ENCODE measurements at places on chromosomes 2 and 18.
A peak's percentile ranks its signal among the peaks of the same experiment; 100 is the strongest.

DNA sequence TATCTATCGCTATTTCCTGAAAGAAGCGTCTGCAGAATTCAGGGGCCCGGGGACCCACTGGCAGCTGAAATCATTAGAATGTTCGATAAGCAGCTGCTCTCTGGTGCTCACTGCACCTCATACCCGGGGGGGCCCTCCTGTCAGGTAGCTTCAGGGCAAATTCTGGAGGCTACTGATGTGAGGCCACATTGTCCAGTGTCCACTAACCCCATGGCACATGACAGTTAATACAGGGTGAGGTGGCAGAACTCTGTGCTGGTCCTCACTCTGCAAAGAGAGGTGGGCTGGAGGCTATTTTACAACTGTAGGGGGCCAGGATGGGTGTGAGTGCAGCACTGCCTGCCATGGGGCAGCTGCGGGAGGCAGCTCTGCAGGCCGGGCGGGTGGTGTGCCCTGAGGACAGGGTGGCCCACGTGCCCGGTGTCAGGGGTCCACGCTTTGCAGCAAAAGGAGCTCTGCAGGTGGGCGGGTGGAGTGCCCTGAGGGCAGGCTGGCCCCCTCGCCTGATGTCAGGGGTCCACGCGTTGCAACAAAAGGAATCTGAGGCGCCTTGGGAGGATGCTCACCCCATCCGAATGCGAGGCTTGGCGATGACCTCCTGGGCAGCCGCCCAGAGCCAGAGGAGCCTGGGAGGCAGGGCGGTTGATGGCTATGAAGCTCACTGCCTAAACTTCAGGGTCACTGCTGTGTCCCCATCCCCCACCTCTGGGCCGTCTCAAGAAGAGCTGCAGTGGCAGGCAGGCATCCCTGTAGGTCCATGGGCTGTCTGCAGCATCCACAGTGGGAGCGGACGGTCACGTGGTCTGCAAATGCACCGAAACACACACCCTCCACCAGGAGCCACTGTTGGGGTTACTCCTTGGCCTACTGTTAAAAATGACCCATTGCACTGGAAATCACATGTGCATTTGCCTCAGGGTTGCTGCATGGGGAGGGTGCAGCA is 207.0 kb upstream of the SALL3 start:
- no peak for DNase-seq

- DNase-seq, result no peak
Measured at GRCh38 chr2:44071454-44072046, 75.8 kb upstream of the LRPPRC start.

GRCh38 chr2:212505586-212505985 is 33.0 kb downstream of the ERBB4 start:
- no peak for DNase-seq

DNA sequence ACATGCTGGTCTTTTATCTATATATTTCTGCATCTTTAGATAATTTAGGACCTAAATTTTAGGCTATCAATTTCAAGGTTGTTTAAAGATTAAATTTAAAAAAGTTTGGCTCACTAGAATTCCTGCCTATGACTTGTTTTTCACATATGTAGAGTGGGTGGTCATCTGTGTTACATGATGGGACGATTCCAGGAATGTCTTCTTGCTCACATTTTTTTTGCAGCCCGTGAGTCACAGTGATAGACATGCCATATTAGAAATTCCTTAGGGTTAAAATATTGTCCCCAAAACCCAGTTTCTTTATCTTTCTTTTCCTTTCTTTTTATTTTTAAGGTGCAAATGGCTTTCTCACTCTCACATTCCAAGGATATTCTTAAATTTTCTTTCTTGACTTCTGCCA is 652.0 kb downstream of the PLCL1 start:
- DNase-seq, result no peak

GRCh38 chr2:155600296-155600695 is 732.2 kb downstream of the NR4A2 start:
- no peak for DNase-seq

DNA sequence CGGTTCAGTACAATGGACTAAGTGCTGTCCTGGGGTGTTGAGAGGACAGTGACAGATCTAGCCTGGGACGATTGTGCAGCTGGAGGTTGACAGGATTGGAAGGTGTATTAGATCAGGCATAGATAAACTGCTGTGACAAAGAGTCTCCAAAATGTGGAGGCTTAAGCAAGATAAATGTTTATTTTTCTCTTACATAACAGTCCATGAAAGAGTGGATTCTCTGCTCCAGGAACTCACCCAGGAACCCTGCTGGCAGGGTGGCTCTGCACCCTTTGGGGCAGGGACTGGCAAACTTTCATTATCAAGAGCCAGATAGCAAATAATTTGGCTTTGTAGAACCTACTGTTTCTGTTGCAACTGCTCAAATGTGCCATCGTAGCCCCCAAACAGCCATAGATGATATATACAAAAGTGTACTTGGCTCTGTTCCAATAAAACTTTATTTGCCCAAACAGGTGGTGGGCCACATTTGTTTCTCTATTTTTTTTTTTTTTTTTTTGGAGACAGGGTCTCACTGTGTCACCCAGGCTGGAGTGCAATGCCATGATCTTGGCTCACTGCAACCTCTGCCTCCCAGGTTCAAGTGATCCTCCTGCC is 9.7 kb downstream of the HRH4 start:
- no peak for DNase-seq

GRCh38 chr2:127598711-127599110 is 47.2 kb upstream of the GPR17 start:
- no peak for DNase-seq

- DNase-seq, result no peak
Measured at GRCh38 chr2:85697096-85697495, 2.9 kb downstream of the GNLY start.

- no peak for DNase-seq
Measured at GRCh38 chr2:202099515-202099914, 26.5 kb downstream of the KIAA2012 start.

GRCh38 chr2:240136013-240136670 is at the start of gene COPS9:
COPS9 (minus strand) TSS chr2:240136305; CDS start chr2:240136284, 21 bp downstream.
- peak; percentile 85 for DNase-seq

GRCh38 chr2:30208453-30208852 is 22.9 kb upstream of the LBH start:
- DNase-seq, result peak; percentile 4

GRCh38 chr2:207073801-207074678 is 91.7 kb downstream of the KLF7 start:
- peak; percentile 3 for DNase-seq

GRCh38 chr2:86490245-86490644 is 49.1 kb downstream of the KDM3A start:
- no peak for DNase-seq

- no peak for DNase-seq
Measured at GRCh38 chr18:37006742-37007141, 177.8 kb downstream of the KIAA1328 start.

GRCh38 chr18:39105104-39105503 is 1539.5 kb upstream of the CELF4 start:
- no peak for DNase-seq

DNA sequence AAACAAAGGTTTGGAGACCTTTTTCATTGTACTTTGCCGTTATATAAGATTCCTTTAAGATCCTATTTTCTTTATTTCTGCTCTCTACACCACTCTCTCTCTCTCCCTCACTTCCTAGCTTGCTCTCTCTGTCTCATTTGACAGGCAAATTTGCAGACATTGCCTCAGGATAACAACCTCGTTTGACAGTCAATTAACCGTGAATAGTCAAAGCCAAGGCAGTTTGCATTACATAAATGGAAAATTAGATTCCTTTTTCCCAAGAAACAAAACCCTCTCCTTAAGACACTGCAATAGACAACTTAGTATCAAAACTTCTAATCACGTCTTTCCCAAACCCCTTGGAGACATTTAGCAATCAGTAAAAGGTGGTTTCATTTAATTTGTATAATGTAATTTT is 7.4 kb downstream of the SKOR2 start:
- no peak for DNase-seq

- no peak for DNase-seq
Measured at GRCh38 chr2:74740741-74741431, 86.8 kb downstream of the SEMA4F start.

DNA sequence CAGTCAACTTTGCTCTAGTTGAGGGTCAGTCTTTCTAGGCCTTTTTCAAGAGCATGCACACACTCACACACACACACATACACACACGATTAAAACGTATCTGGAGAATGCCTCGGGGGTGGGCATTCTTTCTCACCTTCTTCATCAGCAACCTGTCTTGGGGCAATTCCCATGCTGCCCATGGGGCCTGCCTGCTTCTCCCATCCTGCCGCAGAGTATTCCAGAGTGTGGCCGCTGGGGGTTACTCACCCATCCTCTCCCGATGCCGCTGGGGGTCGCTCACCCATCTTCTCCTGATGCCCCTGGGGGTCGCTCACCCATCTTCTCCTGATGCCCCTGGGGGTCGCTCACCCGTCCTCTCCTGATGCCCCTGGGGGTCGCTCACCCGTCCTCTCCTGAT is 10.8 kb upstream of the ALLC start:
- no peak for DNase-seq

DNA sequence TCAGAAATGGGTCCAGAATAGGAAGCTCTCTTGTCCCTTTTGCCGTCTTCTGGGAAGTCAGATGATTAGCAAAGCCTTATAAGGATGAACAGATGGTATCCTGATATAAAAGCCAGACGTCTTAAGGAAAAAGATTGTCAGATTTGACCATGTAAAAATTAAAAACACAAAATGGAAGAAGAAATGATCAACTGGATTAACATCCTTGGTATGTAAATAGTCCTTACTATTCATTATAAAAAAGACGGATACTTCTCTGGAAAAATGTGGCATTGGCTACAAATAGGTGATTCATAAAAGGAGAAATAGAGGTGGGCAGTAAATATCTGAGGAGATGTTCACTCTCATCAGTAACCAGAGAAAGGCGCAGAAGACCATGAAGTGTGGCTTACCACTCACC is 33.7 kb upstream of the SCLY start:
- DNase-seq, result no peak

Data from stimulated activated naive CD4-positive, alpha-beta T cell treated with Interleukin-2 at 50 U/mL for 16 hours (primary cell).